T-helper 9 cell (primary cell): ENCODE measurements at places on chromosomes 12 and 14.

DNA sequence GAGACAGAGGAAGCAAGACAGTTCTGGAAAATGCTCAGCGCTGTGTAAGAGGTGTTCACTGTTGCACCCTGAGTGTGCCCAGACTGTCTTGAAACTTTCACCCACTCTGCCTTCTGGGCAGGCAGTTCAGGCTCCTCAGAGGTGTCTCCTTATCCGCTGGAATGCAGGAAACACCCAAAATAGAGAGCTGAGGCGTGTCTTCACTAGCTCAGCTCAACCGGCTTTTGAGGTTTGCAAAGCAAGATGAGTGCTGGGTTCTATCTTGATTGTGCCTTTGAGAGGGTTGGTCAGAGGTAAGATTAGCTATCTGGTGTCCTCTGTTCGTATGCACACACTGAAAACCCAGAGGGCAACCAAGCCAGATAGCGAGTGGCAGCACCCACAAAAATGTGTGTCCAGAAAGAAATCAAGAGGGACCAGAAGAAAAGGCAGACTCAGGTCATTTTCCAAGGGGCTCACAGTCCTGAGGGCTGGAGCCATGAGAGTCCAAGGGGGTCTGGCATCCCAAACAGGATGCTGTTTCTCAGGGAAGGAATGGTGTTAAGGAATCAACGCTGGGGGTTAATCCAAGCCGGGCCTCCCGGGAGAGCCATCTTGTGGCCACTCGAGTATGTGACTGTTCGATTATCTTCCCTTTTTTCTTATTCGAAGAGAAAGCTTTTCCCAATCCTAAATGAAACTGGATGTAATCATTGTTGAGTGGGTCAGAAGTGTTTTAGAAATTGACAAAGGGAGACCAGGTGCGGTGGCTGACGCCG is 47.1 kb downstream of the TBX3 start:
- no peak for DNase-seq

DNA sequence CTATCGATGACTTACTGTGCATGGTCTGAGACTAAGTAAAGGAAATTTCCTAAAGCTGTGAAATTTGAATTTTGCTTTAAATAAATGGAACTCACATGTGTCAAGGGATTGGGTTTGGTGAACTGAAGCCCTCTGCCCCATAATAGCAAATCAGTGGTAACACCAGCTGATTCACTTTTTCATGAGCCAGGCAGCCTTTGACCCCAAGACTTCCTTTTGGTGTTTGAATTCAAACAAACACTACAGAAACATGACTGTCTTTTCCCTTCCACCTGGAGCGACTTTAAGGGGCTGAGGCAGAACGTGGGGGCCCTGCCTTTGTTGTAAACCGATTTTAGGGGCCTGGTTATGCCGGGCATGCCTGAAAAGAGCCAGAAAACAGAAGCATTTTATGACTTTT is 28.8 kb downstream of the KCTD10 start:
- no peak for DNase-seq

DNA sequence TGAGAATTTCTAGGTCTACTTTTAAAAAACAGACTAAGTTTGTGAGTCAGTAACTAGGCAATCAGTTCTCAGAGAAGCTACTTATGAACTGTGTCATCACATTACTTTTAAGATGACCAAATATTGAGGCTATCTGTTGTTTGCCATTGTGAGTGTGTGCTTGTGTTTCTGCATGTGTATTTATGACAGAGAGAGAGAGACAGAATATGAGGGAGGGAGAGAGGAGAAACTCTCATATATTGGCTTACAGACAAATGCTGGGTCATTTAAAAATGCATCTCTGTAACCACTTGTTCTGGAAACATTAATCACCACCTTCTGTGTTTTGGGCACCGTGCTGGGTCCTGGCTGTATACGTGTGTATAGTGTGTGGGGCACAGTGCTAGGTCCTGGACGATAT is 161.5 kb upstream of the FRMD6 start:
- no peak for DNase-seq

DNA sequence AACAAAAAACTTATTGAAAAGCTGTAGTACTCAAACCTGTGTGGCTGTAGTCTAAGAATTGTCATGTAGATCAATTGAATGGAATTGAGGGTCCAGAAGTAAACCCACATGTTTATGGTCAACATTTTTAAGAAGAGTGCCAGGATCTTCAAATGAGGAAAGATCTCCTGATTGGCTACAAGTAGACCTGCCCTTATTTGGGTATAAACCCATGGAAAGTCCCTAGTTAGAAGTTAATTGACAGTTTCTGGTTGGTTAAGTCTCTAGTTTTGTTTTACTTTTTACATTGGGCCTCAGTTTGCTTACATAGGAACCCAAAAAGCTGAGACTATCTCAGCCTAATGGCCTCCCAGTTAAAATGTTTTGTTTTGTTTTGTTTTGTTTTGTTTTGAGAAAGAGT is 91.9 kb upstream of the RESF1 start:
- no peak for DNase-seq

- DNase-seq: no peak
Measured at GRCh38 chr14:64266239-64266638, 27.9 kb downstream of the ESR2 start.
